ENCODE measurements at places on chromosomes 1 and 21.

DNA sequence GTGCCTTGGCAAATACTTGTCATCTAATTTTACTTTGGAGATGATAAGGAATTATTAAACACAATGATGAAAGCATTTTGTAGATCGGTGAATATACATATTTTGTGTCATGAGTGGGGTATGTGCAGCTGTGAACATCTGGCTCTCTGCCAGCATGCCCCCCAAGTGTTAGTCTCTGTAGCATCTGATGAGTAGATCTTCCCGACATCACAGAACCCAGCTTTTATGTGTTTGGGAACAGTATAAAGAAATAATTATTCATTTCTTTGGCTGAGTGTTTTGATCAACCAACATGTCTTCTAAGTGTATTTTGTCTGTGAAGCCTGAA, 4.5 kb upstream of the CTNNBIP1 start:
- no peak for DNase-seq

DNA sequence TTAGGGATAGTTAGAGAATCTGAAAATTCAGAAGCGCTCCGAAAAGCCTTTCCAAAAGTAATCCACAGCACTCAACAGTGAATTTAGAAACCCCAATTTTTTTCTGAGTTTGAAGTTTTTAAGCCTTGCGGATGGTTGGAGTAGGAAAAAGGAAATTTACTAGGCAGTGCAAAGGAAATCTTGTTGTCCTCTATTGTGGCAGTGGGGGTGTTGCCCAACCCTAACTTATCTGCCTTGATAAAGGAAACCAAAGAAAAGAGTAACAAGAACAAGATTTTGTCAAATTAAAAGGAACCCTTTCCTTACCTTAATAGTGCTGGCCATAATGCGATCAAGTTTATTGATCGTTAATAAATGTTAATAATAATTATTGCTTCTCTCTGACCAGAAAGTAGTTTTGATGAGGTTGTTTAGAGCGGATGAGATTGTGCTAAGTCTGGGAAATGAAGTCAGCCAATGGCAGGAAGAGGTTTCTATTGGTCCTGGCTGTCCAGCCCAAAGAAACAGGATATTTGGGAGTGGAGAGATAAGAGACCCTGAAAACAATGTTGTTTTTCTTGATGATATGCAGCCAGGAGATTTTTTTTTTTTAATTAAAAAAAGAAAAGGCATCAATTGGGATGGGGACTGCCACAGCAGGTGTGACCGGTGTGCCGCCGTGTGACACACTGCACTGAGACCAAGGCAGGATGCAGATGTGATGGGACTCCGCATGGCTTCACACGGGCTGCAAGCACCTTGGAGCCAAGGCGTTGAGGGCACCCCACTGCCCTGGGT, at the start of gene ERG:
Gene ERG, minus strand, starts transcription at position 421 of the 777 bp plus-strand sequence. Its CDS starts 97 bp downstream, at position 324.
- no peak for DNase-seq

- DNase-seq: no peak
Measured at GRCh38 chr21:36729310-36729970, 30.5 kb downstream of the SIM2 start.

DNA sequence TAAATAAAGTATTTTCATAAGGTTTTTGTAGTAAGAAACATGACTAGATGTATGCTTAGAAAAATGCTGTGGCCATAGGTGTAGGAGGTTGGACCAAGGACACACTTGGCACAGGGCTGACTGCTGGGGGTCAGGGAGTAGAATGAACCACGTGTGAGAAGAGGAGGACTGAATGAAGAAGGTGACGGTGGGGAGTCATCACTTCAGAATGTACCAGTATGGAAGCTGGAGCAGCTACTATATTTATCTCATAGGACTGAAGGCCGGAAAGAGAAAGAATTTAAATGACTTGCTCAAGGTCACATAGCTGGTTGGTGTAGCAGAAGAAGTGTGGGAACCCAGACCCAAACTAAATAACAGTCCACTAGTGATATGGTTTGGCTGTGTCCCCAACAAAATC, 79.8 kb upstream of the HAO2 start:
- no peak for DNase-seq

DNA sequence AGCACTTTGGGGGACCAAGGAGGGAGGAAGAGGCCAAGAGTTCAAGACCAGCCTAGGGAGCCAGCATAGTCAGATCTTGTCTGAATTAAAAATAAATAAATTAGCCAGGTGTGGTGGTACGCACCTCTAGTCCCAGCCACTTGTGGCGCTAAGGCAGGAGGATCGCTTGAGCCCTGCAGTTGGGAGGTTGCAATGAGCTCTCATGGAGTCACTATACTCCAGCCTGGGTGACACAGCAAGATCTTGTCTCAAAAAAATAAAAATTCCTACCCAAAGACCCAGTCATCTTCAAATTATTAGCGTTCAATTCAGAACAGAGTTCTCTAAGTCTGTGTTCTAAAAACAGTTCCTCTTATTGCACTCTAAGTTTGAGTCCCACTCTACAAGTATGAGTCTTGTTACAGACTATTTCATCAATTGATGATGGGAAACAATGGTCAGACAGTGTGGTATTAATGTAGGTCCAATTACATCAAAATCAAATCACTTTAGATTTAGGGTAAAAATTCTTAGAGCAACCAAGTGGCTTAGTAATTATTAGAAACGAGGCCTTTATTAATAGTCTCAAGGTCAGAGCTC, 6.9 kb downstream of the FOXJ3 start:
- no peak for DNase-seq

DNA sequence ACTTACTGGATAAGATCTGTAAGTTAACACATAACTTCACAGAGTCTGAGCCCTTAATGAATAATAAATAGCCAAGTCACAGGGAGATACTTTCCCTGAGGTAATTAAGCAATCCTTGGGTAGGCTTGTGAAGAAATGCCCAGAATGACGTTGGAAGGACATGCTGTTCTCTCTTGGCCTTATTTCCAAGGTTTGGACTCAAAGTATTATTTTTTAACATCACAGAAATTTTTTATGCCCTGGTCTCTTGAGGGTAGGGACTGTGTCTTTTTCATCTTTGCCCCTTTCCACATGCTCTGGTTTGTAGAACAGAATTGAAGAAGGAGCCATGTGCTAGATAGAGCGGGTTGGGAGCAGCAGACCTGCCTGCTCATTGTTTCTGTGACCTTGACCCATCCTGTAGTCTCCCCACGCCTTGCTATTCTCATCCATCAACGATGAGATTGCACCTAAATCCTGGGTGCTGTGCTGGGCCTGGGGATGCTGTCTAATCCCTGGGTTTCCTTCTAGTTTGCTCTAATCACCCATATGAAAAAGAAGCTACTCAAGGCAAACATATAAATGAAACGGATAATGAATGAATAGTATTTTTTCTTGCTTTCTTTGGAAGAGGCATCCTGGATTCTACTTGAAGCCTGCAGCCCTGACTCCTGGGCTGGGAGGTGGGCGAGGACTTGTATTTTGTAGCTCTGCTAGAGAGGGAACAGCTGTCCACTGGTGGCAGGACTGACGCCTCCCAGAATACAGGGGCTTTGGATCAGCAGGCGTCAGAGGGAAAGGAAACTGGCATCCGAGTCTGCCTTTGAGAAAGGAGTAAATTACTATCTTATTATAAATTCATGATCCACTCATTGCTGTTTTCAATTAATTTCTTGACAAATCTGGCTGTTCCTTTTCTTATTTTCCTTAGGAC, 17.5 kb upstream of the LAMTOR5 start:
- DNase-seq: no peak

- DNase-seq: no peak
Measured at GRCh38 chr21:33869873-33870272, 45.7 kb downstream of the ATP5PO start.

GRCh38 chr1:29972421-29973053, 736.2 kb downstream of the PTPRU start:
- DNase-seq: no peak

DNA sequence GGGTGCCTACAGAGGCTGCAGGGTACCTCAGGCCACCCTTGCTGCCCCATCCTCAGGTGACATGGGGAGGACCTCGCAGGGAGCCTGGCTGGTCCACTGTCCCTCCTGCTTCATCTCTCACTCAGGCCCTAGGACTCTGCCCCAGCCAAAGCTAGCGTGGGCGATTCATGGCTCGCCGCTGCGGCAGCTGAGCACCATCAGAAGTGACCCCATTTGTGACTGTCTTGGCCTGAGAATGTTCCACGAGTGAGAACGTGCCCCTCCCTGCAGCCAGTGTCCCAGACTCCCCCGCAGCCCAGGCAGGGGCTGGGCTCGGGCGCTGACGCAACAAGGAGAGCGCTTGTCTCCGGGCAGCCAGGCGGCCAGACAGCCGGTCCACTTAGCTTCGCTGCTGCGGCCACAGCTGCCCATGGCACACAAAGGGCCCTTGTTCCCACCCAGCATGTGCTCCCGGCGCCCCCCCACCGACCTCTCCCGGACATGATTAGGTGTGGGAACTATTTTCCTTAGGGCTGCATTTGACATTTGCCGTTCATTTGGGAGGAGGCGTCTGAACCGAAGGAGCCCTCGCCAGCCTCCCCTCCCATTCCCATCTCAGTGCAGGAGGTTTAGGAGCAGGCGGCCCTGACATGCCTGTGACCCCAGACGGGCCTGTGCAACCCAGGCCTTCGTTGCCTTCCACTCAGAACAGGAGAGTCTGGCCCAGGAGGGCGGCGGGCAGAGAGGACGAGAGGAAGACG, 19.3 kb upstream of the POFUT2 start:
- peak; percentile 71 for DNase-seq

GRCh38 chr1:43572084-43572483, 41.4 kb downstream of the PTPRF start:
- no peak for DNase-seq

DNA sequence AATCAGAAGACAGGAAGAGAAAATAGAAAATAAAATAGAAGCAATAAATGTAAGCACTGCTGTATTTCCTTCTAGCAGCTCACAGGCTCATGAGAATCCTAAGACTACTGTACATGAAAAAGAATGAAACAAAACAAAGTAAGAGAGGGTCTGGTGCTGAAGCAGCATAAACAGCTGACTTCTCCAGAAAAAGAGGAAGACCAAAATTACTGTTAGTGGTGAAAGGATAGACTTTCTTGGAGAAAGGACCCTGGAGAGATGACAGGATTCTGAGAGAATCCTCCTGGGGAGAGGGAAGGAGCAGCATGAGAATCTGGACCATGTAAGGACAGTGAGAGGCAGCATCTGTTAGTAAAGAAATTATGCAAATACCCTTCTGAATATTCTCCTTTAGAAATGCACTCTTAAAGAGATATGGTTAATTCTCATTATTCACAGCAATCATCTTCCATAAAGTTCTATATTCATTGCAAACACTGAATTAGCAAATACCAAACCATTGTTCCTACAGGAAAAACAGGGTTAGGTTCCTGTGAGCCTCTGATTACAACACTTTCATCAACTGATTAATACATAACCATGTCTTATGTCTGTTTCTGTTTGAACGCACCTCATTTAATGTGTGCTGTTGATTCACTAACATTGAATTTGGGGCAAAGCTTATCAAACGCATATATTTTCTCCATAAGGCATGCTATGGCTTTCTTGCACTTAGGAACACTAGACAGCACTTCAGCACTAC, 17.0 kb downstream of the SLC25A24 start:
- no peak for DNase-seq

GRCh38 chr1:5503556-5504363, 488.5 kb downstream of the NPHP4 start:
- no peak for DNase-seq

- DNase-seq: no peak
Measured at GRCh38 chr21:31498985-31499384, 154.9 kb upstream of the TIAM1 start.

DNA sequence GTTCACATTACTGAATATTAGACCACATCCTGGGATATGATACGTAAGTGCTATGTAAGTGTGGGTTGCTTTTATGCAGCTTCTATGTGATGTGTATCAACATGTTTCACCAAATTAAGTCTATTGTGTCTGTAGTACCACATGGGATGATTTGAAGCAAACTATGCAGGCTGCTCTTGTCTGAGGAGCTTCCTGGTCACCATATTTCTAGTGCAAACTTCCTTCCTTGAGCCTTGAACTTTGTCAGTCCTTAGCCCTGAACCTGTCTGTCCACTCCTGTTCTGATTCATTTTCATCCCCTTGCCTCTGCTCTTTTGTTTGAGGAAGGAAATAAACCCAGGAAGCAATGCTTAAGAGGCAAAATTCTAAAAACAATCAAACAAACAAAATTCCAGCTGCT, 117.5 kb upstream of the VANGL1 start:
- no peak for DNase-seq

DNA sequence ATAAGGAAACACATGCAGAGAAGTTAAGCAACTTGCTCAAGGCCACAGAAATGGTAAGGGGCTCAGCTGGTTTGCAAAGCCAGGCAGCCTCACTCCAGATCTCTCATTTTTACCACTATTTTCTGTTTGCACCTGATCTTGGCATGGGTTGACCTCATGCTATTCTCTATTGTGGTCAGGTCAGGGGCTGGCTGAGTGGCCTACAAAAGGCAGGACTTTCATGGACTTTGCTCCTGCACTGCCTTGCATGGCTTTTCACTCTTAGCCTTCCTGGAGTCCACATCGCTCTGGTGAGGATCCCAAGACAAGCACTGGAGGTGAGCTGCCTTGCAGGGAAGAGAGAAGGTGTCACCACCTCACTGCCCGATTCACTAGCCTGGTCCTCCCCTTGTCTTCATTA, 56.8 kb upstream of the CSF3R start:
- DNase-seq: no peak

- no peak for DNase-seq
Measured at GRCh38 chr1:143625886-143626285, 345.9 kb downstream of the FAM72C start.

DNA sequence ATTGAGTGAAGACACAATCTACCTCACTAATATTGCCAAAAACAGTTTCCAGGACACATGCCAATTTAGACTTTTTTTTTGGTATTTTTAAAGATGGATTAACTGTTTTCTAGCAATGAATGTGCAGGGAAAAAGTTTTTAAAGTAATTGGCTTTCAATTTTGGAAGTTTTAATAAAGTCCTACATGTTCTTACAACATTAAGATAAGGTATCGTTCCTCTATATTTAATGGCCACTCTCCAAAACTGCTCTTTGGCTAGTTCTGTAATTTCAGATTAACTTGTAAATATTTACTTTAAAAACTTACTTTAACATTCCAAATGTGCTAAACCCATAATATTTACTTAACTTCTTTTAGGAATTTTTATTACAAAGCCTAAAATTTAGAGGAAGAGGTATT, 1332.2 kb upstream of the PRMT6 start:
- no peak for DNase-seq

DNA sequence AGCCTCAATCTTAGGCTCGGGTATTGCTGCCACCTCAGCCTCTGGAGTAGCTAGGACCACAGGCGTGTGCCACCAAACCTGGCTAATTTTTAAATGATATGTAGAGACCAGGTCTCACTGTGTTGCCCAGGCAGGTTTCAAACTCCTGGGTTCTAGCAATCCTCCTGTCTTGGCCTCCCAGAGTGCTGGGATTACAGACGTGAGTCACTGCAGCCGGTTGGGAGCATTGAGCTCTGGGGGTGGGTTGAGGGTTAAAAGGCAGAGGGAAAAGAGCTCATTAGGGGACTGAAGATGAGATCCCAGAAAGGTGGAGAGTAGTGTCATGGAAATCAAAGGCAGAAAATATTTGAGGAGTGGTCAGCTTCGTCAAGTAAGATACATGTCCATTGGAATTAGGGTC, 7.1 kb downstream of the RAD54L start:
- no peak for DNase-seq
